Lower leg skin (tissue), 4 donors: ENCODE measurements at places on chromosomes 5 and 9.
A peak's percentile ranks its signal among the peaks of the same experiment; 100 is the strongest.

DNA sequence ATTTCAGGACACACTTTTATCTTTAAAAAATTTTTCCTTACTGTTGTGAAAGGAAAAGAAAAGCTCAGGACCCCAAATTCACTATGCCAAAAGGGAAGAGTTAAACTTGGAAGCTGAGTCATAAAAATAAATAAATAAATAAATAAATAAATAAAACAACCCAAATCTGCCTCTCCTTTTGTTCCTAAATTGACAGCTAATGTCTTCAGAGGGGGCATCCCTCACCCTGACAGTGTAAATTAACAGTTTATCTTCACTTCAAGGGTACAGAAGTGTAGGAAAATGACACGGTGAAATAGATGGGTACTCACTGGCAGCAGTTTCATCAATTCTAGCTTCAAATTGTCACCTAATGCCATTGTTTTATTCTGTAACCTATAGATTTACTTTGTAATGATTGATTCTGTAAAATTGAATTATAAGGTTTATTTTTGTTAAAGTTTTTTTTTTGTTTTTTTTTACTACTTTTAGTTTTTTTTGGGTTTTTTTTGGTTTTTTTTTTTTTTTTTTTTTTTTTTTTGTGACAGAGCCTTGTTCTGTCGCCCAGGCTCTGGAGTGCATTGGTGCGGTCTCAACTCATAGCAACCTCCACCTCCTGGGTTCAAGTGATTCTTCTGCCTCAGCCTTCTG is 18.5 kb upstream of the ANXA1 start:
- no peak for DNase-seq

DNA sequence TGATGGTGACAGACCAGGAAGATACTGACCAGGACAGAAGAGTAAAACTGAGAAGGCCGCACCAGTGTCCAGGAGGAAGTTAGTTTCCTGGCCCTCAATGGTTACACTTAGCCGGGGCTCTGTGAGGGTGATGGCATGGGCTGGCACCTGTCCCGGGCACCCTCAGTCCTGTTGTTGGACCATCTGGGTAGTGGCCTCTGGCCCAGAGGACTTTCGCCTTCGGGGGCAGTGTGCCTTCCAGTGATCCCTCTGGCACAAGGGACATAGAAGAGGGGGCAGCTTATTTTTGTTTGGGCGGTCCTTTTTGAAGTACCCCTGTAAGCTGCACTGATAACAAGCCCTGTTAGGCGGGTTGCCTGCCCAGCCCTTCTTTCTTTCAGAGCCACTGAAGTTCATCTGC is 1108.6 kb downstream of the TAF11L14 start:
- no peak for DNase-seq

GRCh38 chr9:109986521-109986991 is 206.6 kb downstream of the PALM2AKAP2 start:
- no peak for DNase-seq

DNA sequence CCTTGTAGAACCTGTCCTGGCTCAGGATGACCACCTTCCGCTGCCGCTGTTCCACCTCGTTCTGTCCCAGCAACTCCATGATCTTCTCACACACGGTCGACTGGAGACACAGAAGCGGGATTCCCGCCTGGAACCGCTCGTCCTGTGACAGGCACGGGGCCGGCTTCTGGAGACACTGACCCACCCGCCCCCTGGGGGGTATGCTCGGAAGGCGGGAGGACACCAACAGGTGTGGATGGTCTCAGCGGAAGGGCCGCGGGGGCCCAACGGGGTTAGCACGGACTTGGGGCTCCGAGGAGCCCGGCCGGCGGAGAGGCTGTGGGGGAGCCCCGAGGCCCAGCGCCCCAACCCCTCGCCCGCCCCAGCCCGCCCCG is 530 bp downstream of the UCK1 start:
- DNase-seq = peak; percentile 93

DNA sequence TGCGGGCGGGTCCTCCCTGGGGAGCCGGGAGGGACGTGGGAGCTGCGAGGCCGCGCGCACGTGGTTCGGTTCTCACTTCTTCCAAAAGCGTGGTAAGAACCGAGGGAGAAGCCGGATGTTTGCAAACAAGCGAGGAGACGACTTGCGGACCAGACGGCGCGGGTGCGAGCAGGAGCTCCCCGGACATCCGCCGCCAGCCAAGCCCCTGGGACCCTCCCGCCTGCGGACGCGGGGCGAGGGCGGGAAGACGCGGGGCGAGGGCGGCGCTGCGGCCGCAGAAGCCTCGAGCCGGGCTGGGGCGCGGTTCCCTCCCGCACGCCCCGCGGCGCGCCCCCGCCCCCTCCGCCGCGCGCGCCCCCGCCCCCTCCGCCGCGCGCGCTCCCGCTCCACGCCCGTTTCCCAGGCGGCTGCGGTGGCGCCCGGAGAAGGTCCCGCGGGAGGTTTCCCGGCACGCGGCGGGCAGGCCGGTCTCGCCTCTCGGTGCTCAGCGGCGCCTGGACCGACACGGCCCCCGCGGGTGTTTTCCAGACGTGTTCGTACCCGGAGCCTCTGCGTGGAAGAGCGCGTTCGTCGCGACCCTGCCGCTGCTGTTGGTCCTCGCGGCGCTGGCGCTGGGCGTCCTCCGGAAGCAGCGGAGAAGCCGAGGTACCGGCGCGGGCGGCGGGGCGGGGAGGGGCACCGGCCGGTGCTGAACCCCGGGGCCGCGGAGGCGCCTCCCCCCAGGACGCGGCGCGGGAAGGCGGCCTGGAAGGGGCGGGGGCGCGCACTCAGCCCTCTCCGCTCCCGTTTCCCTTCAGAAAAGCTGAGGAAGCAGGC is 12.8 kb downstream of the BTNL9 start:
- peak; percentile 79 for DNase-seq

DNA sequence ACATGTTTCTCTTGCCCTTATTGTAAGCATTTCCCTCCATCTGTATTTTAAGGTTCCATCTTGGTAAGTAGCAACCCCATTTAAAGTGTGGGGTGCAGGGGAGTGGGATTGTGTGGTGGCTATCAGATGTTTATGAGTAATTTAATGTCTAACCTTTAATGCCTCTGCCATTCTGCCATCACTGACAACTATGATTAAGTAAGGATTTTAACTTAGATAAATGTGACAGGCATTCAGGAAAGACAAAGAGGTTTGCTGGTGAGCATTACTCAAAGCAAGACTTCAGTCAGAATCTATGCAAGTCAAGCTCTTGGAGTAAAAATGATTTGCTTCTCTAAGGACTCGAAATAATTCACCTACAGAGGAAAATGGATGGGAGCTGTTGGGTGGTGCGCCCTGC is 143.0 kb downstream of the NXNL2 start:
- no peak for DNase-seq

- DNase-seq = no peak
Measured at GRCh38 chr5:118614731-118615456, 373.5 kb downstream of the DTWD2 start.

DNA sequence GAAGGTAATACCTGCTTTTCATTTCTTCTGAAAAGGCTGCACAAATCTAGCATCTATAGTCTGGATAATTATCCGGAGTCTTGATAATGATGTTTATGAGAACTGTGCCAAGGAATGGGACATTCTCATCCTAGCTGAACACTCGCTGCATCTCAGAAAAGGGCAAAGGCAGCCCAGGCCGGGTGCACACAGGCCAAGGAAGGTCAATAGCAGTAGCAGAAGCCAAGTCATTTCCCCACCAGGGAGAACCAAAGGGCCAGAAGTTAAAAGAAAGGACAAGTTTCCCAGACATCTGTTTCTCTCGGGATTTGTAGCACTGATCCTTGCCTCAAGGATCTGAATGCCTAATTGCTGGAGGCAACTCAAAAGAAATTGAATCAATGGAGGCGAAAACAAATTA is 66.1 kb upstream of the ANKRD55 start:
- no peak for DNase-seq

GRCh38 chr5:56155992-56156584 is 77.0 kb downstream of the ANKRD55 start:
- DNase-seq = peak; percentile 25

GRCh38 chr5:55969956-55970355 is 24.8 kb downstream of the IL6ST start:
- no peak for DNase-seq

DNA sequence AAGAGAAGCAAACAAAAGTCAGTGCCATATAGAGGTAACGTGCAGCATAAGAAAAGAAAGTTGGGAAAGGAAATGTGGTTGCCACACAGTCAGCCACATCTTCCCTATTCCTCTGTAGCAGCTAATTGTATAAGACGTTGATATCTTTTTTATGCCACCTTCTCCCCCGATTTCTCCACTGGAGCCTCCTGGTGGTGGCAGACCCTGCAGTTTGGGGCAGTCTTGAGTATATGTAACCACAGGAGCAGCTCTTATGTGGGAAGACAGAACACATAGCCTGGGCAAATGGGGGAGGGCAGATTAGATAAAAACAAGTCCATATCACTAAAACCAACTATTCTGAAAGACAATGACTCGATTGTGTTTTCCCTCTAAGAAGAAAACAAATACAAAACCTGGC is 99.7 kb downstream of the PLCXD3 start:
- DNase-seq = no peak

- no peak for DNase-seq
Measured at GRCh38 chr5:27221410-27221809, 183.0 kb upstream of the CDH9 start.

GRCh38 chr9:98009936-98010335 is 26.8 kb downstream of the ANP32B start:
- no peak for DNase-seq

DNA sequence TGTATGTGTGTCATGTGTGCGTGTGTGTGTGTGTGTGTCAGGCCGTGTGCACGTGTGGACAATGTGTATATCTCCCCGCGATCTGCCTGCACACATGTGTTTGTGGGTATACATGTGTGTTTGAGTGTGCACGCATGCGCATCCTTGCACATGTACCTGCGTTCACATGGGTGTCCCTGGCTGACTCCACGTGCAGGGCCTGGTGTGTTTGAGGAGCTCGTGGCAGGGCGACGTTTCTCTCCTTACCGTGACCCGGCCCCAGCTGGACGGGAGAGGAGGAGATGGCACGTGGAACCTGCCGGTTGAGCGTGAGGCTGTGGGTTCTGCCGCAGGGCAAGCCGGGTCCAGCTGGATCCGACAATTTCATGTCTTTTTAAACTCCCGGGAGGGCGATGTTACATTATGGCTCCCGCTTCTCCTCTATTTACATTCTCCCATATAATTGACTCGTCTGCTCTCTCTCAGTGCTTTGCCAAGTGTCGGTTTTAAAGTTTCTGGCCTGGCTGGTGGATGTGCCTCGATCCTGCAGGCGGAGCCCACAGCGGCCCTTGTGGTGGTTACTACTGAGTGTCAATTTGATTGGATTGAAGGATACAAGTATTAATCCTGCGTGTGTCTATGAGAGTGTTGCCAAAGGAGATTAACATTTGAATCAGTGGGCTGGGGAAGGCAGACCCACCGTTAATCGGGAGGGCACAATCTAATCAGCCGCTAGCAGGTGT is 5.9 kb downstream of the COL5A1 start:
- no peak for DNase-seq

DNA sequence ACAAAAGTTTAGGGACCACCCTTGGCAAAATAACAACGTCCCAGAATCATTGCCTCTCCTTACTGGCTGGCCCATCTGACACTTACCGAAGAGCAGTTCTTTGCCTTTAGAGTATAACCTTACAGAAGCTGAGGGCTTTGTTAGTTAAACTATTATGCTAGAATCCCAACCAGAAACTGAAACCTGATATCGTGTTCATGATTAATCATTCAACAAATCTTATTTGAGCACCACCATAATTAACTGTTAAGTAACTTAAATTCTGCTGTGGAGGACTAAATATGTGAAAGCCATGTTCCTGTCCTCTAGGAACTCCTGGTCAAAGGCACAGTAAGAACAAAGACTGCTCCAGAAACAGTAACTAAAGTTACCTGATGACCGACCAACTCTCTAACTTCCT is 104.9 kb downstream of the ARL15 start:
- DNase-seq = no peak

DNA sequence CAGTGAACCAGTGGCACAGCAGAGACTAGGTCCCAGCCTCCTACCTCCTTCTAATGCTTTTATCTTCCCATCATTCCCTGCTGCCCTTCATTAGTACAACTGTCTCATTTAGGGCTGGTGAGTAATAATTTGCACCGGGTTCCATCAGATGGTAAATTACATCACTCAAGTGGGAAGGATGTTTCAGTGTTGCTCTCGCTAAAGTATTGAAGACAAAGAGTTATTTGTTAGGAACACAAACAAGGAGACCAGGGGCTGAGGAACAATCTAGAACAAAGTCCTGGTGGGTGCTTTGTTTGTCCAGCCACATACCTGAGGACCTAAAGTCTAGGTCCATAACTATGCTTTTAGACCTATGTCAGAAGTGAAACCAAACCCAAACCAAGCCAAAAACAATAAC is 52.4 kb downstream of the SEC61B start:
- DNase-seq = no peak

GRCh38 chr9:125950880-125951471 is 203.8 kb downstream of the PBX3 start:
- no peak for DNase-seq

- no peak for DNase-seq
Measured at GRCh38 chr9:132108728-132109127, 29.1 kb upstream of the MED27 start.

- peak; percentile 78 for DNase-seq
Measured at GRCh38 chr9:121840838-121841760, 189.7 kb downstream of the DAB2IP start.

DNA sequence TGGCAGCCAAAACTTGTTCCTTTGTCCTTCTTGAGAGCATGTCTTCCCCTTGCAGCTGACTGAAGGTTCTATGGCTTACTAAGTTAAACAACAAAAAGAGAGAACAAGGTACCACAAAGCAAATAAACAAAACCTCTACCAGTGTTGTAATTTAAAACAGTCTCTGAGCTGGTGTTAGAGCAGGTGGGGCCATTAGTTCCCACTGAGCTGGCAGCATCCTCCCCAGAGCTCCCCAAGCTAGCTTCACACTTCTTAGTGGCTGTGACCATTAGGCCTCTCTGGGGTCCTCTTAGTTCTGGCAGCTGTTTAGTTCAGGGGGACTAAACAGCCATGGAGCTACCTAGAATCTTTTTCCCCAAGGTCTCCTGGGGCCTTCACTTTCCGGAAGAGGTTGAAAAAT is 128.6 kb upstream of the ELL2 start:
- DNase-seq = no peak
